ENCODE measurements at places on chromosomes 13 and 19. TPM values are rescaled to one million over a fixed set of nuclear protein-coding genes. Genes with fewer than 3 reads are reported as not detected.

- H3K27ac ChIP-seq: peak overlapping the region; percentile 83
- H3K27me3 ChIP-seq: no peaks in the 10 kb centered on the region
- peak; percentile 52 for DNase-seq
- no peaks in the 10 kb centered on the region for H3K36me3 ChIP-seq
- H3K4me3 ChIP-seq: no peak overlapping the region
Measured at GRCh38 chr13:33193428-33193974, 92.1 kb downstream of the STARD13 start.

- peaks cover 9% of the 10 kb centered on the region for H3K4me1 ChIP-seq
- no peaks in the 10 kb centered on the region for H3K27me3 ChIP-seq
- H3K4me3 ChIP-seq: no peak overlapping the region
Measured at GRCh38 chr13:97316390-97316789, 94.3 kb downstream of the MBNL2 start.

The NRTN gene
- total RNA-seq: 0.99 TPM

- H3K27ac ChIP-seq: no peak overlapping the region
- H3K36me3 ChIP-seq: no peaks in the 10 kb centered on the region
- H3K27me3 ChIP-seq: no peaks in the 10 kb centered on the region
- H3K4me3 ChIP-seq: no peak overlapping the region
- no peaks in the 10 kb centered on the region for H3K4me1 ChIP-seq
Measured at GRCh38 chr13:90154311-90154960, 1193.1 kb upstream of the MIR17HG start.

The ZNF90 gene
- total RNA-seq: 3.7 TPM

DNA sequence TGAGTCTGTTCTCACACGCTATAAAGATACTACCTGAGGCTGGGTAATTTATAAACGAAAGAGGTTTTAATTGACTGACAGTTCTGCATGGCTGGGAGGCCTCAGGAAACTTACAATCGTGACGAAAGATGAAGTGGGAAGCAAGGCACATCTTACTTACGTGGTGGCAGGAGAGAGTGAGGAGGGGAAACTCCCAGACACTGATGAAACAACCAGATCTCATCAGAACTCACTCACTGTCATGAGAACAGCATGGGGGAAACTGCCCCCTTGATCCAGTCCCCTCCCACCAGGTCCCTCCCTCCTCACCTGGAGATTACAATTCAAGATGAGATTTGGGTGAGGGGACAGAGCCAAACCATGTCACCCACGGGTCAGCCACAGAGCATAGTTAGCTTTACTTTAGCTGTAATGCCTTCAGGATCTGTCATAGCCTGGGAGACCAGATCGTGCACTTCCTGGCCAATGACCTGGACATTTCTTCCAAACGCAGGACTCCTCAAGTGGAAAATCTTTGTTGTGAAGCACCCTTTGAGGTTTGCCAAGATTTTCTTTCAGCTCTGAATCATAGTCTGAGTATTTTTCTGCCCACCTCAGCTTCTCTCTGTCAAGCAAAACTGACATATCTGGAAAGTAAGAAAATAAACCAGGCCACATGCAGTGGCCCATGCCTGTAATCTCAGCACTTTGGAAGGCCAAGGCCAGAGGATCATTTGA, 25.2 kb upstream of the HIF3A start:
- peaks cover 4% of the 10 kb centered on the region for H3K27me3 ChIP-seq
- H3K36me3 ChIP-seq: no peaks in the 10 kb centered on the region
- no peak overlapping the region for H3K4me3 ChIP-seq
- H3K4me1 ChIP-seq: no peaks in the 10 kb centered on the region
- no peak overlapping the region for H3K27ac ChIP-seq

- H3K27ac ChIP-seq: no peak overlapping the region
- H3K36me3 ChIP-seq: no peaks in the 10 kb centered on the region
- no peak for DNase-seq
- H3K4me1 ChIP-seq: peaks cover 2% of the 10 kb centered on the region
- H3K27me3 ChIP-seq: no peaks in the 10 kb centered on the region
Measured at GRCh38 chr13:28611654-28612131, 47.2 kb upstream of the POMP start.

GRCh38 chr13:28531845-28532387, 37.0 kb upstream of the FLT1 start:
- H3K27ac ChIP-seq: no peak overlapping the region
- H3K4me3 ChIP-seq: peak overlapping the region; percentile 24
- no peaks in the 10 kb centered on the region for H3K36me3 ChIP-seq
- DNase-seq: peak; percentile 13
- peaks cover 20% of the 10 kb centered on the region for H3K27me3 ChIP-seq

The NLRP7 gene
- total RNA-seq: not detected

The RASIP1 gene
- total RNA-seq: 2.9 TPM

GRCh38 chr13:113616281-113616906, 31.8 kb downstream of the TFDP1 start:
- no peak overlapping the region for H3K4me3 ChIP-seq
- peaks cover 56% of the 10 kb centered on the region for H3K36me3 ChIP-seq
- H3K27ac ChIP-seq: peak overlapping the region; percentile 40
- H3K4me1 ChIP-seq: peaks cover 16% of the 10 kb centered on the region
- DNase-seq: no peak

The RFPL4A gene
- total RNA-seq: not detected
